Activated CD4-positive, alpha-beta T cell treated with anti-CD3 and anti-CD28 coated beads, Interleukin-2, amount 10 ng/mL, durations not matched to agents 7 days and 5 days (primary cell): ENCODE measurements at places on chromosomes 7 and 10.

- DNase-seq, result no peak
Measured at GRCh38 chr10:60266513-60266912, 123.2 kb downstream of the ANK3 start.

- no peak for DNase-seq
Measured at GRCh38 chr7:23357190-23358093, 58.3 kb downstream of the MALSU1 start.

- no peak for DNase-seq
Measured at GRCh38 chr7:108376206-108376605, 80.0 kb downstream of the NRCAM start.

GRCh38 chr7:17506596-17506995, 208.1 kb downstream of the AHR start:
- DNase-seq, result no peak

GRCh38 chr10:17751781-17752445, at the start of gene TMEM236:
Gene TMEM236, plus strand, starts transcription at chr10:17752201. Its CDS starts 95 bp downstream, at chr10:17752296.
- DNase-seq, result no peak

DNA sequence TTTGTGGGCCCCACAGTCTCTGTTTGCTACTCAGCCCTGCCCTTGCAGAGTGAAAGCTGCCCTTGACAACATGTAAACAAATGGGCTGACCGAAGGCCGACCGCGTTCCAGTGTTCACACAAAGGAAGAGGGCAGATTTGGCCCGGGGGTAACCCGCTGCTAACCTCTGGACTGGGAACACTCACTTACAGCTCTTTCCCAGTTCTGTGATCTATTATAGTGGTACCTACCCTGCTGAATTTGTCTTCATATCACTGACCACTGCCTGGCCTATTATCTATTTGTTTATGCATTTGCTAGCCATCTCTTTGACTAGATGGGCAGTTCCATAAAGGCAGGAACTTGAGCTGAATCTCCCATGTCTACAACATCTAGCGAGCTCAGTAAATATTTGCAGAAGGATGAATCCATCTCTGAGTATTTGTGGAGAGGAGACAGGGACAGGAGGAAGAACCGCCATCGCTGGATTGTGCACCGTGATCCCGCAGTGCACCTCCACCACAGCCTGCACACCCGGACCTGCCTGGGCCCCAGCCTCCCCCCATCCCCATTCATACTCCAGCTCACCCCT, 15.2 kb downstream of the SLC29A3 start:
- DNase-seq, result no peak

DNA sequence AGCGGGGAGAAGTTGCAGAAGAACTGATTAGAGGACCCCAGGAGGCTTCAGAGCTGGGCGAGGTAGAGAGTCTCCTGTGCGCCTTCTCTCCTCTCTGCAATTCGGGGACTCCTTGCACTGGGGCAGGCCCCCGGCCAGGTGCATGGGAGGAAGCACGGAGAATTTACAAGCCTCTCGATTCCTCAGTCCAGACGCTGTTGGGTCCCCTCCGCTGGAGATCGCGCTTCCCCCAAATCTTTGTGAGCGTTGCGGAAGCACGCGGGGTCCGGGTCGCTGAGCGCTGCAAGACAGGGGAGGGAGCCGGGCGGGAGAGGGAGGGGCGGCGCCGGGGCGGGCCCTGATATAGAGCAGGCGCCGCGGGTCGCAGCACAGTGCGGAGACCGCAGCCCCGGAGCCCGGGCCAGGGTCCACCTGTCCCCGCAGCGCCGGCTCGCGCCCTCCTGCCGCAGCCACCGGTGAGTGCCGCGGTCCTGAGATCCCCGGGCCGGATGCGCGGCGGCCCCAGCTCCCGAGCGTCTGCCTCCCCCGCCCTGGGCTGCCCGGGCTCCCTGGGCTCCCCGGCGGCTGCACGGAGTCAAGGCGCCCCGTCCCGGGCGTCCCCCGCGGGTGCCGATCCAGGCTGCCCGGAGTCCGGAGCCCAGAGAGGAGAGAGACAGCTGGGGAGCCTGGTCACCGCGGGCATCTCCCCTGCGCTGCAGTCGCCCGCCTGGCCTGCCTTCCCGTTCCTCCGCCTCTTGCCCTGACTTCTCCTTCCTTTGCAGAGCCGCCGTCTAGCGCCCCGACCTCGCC, at the start of gene PLAU:
PLAU (plus strand) TSS at position 369 of the 789 bp plus-strand sequence. CDS start 424 bp downstream, outside the sequence.
- peak; percentile 40 for DNase-seq

GRCh38 chr10:130769146-130770017, 542.1 kb downstream of the TCERG1L start:
- DNase-seq, result no peak

DNA sequence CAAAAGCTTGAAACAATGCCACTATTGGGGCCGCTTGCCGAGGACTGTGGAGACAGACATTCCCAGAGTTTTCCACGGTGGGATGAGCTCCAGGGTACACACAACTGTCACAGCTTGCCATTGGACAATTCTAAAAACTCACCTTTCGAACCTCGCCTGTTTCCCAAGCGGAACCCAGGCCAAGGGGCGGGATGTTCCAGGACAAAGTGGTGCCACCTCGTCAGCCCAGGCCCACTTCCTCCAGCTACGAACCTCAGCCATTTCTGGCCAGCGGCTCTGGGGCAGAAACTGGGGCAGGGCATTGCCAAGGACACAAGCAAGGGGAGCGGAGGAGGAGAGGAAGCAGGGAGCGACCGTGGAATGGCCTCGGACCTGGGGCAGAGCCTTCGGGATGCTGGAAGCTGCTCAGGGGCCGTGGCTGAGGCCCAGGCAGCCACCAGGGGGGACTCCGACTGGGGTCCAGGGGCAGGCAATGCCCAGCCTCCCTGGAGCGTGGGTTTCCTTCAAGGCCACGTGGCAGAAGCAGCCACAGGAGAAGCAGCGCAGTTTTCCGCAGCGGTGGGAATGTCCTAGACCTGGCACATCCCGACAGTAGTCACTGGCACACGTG, 44.7 kb upstream of the INSIG1 start:
- DNase-seq, result no peak

GRCh38 chr10:78017856-78018255, 11.5 kb downstream of the POLR3A start:
- no peak for DNase-seq

DNA sequence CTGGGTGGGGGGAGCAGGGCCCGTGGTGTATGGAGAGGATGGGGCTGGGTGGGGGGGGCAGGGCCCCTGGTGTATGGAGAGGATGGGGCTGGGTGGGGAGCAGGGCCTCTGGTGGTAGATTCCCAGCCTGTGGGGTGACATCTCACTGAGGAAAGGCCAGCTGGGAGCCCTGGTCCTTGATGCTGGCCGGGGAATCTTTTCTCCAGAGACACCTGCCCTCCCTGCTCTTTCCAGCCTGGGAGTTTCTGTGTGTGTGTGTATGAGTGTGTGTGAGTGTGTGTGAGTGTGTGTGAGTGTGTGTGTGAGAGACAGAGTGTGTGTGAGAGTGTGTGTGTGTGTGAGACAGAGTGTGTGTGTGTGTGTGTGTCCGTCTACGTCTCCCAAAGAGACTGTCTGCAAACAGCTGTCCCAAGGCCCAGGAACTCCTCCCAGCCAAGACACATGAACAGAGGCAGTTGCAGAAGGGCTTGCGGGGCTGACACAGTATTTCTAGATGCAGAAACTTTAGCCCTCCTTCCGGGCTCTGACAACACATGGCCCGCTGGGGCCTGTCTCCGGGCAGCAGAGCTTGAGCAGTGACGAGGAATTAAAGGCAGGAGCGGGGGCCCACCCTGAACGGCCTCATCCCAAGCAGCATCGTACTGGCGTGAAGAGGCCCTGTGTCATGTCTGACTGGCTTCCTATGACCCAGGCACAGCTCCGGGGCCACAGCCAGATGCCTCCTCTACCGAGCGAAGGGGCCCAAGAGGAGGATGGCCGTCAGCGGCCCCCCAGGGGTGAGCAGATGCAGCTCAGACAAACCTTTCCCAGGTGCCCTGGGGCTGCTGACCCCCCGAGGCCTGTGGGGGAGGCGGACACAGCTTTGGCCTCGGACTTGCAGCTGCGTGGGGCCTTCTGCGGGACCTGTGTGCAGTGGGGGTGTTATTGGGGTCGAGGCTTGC, 24.3 kb downstream of the FAM20C start:
- no peak for DNase-seq

GRCh38 chr7:82789883-82790609, 346.5 kb upstream of the CACNA2D1 start:
- DNase-seq, result no peak

GRCh38 chr10:103800789-103801540, 54.4 kb downstream of the SH3PXD2A start:
- peak; percentile 70 for DNase-seq

GRCh38 chr7:1674161-1675035, 4.3 kb downstream of the ELFN1 start:
- no peak for DNase-seq

DNA sequence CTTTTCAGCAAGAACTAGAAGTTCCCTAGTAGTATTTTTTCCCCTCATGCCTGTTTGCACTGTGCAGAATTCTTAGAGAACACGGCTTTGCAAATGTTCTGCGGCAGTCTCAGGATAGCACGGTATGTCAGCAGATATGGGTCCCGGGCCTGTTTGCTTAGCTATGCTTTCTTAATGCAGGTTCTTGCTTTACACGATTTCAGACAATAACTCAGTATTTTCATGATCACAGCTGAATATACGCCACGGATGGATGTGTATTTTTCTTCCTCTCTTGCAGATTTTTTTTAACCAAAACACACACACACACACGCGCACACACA, 137.3 kb downstream of the HECW1 start:
- no peak for DNase-seq

GRCh38 chr10:89283936-89284475, 17.8 kb upstream of the IFIT2 start:
- no peak for DNase-seq

GRCh38 chr10:124378271-124378670, 40.5 kb downstream of the OAT start:
- no peak for DNase-seq

DNA sequence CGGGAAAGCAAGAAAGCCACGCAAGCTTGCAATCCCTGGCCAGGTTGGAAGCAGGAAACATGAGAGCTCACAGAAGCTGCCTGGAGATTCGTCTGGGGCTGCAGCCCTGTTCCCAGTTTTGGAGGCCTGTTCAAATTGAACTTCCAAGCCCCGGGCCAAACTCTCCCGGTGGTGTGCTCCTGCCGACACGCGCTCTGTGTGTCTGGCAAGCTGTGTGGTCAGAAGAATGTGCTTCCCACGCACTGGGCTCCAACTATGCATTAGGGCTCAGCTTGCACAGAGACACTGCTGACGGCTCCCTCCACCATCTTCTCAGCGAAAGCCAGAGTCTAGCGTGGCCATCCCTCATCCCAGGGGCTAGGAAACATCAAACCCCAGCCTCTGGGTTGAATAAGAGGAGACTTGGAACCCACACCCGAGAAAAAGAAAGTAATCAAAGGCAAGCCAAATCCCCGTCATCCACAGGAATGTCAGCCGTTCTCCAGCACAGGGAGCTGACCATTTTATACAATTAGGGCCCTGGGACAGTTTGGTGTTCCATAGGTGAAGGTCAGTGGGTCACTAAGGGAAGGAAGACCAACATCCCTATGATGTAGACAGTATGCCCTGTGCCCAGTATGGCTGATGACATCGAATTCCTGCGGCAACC, 107.2 kb downstream of the FGFR2 start:
- no peak for DNase-seq

GRCh38 chr10:71970869-71971268, 6.7 kb downstream of the CHST3 start:
- DNase-seq, result no peak

- no peak for DNase-seq
Measured at GRCh38 chr7:2614631-2615330, 17.0 kb upstream of the TTYH3 start.

DNA sequence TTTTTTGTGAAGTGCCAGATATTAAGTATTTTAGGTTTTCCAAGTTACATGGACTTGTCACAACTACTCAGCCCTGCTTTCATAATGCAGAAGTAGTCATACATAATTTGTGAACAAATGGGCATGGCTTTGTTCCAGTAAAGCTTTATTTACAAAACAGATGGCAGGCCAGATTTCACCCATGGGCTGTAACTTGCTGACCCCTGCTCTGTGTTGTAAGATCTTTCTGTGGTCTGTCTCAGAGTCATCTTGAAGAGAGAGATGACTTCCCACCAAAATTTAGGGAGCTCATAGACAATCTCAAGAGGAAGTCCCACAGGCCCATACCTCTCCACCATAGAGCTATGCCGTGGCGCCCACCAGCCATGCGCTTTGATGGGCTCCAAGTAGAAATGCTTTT, 616.1 kb downstream of the LRMDA start:
- DNase-seq, result no peak
